AG04449 (cell line): ENCODE measurements at places on chromosomes 7 and 10.

DNA sequence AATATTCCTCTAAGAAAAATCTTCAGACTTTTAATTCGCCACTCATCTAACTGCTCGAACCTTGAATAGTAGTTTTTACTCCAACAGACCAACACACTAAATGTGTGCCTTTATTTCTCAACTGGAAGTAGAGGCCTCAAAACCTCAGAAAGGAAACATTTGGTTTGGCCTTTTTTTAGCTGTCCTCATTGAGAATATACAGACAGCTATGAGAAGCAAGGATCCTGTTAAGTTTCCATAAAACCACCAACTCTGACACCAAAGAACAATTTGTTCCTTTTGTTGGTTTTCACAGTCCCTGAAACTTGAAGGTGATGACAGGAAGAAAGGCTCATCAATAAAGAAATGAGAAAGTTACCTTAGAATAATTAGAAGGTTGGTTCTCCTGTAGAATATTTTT is 199.2 kb upstream of the MEOX2 start:
- no peak for DNase-seq

DNA sequence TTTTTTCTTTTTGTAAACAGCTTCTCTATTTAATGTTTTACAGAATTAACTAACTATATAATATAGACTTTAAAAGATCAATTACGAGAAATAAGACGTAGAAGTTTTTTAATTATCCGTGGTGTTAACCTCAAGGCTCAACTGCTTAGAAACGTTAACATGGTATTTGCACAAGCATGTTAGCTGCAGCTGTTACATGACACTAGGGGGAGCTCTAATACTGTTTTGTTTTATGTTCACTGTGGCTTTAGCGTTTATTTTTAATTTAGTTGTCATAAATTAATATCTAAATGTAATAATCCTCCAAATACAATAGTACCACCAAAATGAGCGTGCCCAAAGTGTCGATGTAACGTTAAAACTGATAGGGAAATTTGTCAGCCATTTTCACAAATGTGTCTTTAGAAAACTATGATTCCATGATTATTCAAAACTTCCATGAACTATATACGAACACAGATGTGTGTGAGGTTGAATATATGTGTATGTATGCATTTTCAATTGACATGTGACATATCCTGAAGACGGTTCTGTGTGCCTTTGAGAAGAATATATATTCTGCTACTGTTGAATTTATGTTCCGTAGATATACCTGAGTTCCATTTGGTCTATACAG is 828.8 kb upstream of the MBL2 start:
- DNase-seq, result no peak

DNA sequence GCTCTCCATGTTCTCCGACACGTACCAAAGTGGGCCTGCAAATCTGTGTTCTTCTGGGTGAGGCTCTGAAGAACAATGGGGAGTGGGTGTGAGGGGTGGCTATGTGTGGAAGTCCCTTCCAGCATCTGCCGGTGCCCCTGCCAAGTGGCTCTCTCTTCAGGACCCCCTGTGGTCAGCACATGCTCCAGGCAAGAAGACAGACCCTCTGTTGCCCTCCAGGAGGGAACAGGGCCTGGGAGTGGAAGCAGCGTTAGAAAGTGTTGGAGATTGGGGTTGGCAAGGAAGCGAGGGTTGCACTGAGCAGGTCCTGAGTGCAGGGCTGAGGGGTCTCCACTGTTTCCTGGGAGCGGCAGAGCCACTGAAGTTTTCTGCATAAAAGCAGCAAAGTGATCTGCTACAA is 60.5 kb downstream of the EMX2 start:
- no peak for DNase-seq

DNA sequence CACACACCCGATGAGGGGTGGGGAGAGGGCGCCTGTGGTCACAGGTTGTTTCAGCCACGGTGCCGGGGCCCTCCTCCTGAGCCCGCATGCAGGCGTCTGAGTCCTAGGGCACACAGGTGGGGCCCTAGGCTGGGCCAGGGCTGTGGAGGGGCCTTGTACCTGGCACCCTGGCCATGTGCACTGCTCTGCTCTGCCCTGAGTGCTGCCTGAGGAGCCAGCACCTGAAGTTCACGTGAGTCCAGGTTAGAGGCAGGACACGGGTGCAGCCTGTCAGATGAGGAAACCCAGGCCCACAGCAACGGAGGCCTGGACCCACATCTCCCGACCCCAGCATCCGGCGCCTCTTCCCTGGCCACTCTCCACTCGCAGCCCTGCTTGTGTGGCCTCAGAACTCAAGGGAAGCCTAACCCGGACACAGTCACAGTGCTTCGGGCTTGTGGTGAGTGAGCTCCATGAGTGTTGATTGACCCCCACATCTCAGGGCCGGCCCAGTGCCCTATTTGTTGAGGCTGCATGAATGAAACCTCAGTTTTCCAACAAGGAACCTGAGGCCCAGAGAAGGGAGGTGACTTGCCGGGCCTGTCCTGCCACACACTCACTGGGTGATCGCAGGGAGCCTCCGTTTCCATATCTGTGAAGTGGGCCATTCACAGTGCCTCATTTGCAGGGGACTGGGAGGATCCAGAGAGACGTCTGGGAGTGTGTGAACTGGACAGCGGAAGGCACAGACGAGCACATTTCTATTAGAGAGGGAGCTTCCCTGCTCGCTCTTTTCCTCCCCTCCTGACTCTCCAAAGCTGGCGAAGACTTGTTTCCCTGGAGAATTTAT is 39.6 kb downstream of the PPIF start:
- no peak for DNase-seq

- no peak for DNase-seq
Measured at GRCh38 chr10:48905311-48905710, 34.3 kb downstream of the LRRC18 start.

DNA sequence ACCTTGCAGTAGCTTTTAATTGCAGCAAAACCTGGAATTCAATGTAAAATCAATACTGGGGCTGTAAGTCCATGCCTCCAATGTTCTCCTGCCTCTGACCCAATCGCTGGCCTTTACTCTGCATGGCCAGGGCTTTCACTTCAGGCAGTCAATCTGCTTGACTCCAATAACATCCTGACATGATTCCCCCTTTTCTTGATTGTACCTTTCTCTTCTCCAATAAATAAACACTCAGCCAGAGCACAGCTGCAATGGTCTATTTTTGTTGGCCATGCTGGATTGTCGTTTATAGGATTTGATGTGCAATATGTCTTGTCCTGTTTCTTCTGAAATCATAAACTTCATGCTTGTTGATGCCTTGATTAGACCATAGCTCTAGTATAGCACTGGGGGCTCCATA is 97.8 kb upstream of the COL1A2 start:
- DNase-seq, result no peak

- no peak for DNase-seq
Measured at GRCh38 chr10:62248465-62248864, 20.2 kb downstream of the RTKN2 start.

DNA sequence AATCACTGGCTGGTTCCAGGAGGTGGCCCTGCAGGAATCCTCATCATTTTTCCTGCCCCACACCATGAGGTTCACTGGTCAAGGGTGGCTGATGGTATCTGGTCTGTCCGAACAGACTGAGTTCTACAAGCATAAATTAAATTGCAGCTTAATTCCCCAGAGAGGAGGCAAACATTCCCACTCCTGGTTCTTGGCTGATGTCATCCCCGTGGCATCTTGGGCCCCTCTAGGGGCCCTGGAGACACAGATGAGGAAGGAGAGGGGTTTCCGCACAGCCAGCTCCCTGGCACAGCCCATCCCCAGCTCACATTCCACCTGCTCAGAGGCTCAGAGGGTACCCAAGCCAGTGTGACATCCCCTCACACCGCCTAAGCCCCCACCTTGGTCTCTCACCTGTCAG is 5.3 kb upstream of the KLRG2 start:
- no peak for DNase-seq

- no peak for DNase-seq
Measured at GRCh38 chr7:92837000-92837749, 802 bp upstream of the CDK6 start.

DNA sequence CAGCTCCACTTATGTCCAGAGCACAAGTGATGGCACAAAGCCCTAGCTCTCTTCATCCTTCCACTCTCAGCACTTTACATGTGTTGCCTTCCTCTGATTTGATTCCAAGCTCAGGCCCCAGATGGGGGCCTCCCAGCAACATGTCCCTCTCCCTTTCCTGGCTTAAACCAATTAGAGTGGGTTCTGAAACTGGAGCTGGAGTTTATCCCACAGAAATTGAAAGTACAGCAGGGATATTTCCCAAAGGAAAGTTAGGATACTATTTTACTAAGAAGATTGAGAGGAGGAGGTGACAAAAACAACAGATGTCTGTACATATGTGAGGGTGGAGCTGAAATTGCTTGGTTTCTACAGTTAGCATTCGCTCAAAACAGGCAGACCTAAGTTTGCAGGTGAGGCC is 724.6 kb downstream of the AUTS2 start:
- DNase-seq, result no peak

GRCh38 chr10:71504570-71504969 is 107.8 kb downstream of the CDH23 start:
- no peak for DNase-seq

DNA sequence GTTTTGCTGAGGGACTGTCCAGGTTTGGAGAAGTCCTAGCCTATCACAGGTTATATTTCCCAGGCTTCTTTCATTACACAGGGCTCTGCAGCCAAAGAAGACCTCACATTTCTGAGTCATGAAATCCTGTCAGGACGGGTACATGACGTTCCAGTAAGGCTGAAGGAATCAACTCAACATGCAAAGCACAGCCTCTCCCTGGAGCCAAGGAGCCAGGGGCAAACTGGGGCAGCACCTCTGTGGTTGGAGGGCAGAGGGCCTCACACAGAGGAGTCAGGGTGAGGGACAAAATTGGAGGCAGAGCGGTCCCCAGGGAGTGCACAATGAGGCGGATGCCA is 116.3 kb upstream of the GDF10 start:
- no peak for DNase-seq

DNA sequence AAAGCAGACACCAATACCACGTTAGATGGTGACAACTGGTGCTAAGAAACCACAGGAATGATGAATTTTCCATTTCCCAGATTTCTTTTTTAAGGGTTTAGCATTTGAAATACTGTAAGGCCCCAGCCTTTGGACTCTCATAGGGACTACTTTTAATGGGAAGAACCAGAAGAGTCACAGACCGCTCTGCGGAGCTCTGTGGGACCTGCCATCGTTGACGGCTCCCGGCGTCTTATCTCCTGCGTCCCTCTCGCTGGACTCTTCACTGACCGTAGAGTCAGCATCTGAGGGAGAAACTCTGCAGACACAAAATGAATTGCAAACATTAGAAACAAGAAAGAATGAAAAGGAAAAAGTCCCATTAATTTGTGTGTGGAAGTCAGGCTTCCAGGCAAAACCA is 81.4 kb upstream of the ATP6V0A4 start:
- DNase-seq, result no peak

DNA sequence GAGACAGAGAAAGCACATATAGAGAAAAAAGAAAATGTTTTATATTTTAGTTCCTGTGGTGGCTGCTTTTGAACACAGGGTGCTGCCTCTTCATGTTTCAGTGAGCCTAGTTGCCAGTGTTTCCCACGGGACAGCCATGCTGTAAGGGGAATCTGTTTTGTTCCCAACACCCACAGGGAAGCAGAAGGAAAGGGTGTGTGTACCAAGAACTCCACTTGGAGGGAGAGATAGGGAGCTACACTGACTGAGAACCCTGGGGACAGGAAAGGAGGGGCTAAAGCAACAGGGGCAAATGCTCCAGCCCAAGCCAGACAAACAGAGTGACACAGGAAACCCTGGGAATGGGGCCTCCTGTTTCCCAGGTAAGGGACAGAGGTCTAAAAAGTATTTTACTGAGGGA is 40.2 kb downstream of the FRMPD2 start:
- no peak for DNase-seq

DNA sequence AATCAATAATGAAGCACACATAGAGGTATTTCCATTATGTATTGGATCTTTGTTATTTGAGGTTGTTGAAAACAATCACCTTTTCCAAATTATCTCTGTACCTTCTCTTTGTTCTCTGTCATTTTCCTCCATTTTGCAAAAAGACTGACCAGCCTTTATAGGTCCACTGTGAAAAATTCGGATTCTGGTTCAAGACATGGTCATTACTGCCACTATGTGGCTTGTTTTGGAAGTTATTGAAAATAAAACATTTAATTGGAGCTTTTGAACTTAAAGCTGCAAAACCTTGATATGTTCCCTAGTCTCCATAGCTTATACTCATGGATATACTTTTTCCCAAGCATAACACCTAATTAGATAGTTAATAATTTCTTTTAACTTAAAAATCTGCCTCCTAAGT is 1094.4 kb downstream of the NRG3 start:
- DNase-seq, result no peak

DNA sequence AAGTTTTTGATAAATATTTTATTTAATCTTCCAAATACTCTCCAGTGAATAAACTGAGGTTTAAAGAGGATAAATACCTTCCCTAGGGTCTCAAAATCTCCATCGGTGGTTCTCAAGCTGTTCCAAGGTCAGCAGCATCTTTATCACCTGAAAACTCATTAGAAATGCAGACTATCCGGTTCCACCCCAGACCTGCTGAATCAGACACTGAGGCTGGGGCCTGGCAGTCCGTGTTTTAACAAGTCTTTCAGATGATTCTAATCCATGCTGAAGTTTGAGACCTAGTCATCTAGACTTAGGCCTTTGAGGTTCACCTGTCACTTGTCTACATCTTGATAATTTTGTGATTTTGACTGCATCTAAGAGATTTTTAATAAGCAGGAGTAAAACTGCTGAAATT is 37.5 kb downstream of the PLEKHA8 start:
- DNase-seq, result no peak

GRCh38 chr7:20395511-20395910 is 64.8 kb downstream of the ITGB8 start:
- no peak for DNase-seq

- DNase-seq, result no peak
Measured at GRCh38 chr10:5996696-5997095, 19.4 kb upstream of the IL15RA start.

DNA sequence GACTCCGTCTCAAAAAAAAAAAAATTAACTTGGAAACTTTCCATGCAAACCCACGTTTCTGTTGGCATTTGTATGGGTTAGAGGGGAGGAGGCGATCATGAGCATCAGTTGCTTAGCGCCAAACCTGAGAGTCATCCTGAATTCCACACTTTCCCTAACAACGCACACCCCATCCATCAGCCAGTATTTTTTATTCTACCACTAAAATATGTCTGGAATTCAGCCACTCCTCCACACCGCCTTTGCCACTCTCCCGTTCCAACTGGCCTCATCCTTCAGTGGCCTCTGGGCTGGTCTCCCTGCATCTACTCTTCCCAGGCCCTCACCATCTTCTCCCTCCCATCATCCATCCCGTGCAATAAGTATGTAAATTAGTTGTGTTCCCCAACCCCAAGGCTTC is 4.7 kb upstream of the LMBR1 start:
- no peak for DNase-seq
